Gastroesophageal sphincter (tissue), 4 donors: ENCODE measurements at places on chromosomes 6 and 20.

- no peak for ATAC-seq
These were observed 40.0 kb downstream of the REPS1 start for GRCh38 chr6:138948004-138948403.

DNA sequence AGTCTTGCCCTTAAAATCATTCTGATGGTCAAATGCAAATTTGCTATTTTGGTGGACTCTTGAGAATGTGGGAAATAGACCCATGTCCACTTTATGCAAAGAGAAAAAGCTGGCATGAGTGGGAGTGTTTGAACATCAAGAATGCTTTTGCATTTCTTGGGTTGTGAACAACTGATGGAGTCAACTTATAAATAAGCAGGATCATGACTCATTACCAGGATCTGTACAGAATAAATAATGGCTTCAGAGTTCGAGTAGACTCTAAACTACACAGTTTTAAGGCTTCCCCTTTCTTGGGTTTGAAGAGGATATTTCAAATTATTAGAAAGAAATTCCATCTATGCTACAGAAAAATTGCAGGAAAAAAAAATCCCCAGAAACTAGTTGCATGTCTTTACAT lies 195.5 kb downstream of the EYA4 start:
- ATAC-seq: no peak

DNA sequence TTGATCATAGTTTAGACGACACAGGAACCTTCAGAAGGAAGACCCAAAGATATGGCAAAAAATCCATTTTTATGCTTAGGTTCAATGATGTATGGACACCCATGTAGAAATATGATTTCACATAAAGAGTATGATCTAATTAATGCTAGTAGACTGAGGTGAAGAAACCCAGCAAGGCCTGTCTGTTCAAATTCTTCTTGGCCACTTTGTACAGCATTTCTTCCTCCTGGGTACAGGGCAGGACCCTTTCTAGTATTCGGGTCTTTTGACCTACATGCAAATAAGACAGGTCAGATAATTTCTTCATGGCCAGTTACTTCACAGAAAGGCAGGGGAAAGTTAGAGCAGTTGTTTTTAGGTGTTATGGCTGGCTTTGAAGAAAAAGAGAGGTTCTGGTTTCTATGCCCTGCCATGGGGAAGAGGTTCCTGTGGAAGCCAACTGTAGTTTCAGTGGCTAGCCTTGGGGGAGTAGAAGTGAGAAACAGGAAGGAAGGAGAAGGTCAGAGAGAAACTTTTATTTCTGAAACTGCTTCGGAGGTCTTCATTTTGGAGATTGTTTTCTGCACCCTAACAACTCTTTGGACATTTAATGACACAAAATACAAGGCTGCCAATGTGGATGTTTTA lies 208.3 kb downstream of the PTPRK start:
- ATAC-seq: no peak

GRCh38 chr6:134009876-134010275 lies 42.5 kb downstream of the SLC2A12 start:
- ATAC-seq: no peak

DNA sequence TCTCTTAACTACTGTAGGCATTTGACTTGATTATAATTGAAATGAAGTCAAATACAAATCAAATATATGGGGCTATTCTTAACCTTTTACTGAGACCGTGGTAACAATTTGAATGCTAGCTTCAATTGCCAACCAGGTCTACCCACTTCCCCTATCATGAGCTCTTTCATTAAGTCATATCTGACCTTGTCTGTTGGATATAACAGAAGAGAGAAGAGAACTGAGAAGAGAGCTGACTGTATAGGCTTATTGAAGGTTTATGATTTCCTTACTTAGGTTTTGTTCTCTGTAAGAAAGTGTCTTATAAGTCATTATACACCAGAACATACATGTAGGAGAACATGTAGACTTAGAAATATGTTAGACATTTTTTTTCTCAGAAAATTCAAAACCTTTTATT lies 549.4 kb downstream of the COL12A1 start:
- no peak for ATAC-seq

DNA sequence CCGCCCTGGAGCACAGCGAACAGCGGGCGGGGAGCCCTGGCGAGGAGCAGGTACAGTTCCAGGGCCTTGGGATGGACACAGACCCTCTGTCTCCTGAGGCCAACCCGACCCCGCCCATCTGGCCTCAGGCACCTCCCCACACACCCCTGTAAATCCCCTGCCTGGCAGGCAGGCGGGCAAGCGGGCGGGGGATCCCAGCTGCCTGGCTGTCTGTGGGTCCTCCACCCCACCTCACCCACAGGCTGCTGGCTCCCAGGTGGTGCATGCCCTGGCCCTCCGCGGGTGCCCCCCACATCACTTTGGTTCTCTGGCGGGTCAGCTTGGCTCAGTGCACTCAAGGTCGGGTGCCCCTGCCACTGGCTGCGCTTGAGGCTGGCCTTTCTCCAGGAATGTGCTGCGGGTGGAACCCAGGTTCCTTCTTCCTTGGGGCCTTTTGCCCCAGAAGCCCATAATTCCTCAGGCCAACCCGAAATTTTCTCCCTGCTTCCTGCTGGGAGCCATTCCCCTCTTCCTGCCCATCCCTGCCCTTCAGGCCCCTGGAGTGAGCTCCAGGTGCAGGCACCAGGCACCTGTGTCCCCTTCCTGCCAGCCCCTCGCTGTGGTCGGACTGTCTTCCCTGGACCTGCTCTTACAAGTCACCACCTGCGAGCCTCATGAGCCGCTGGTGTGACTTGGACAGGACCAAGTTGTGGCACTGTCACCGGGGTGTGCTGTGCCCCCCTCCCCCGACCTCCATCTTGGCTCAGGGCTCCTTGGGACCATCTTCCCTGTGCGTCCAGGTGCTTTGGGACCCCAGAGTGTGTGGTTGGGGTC lies 5.3 kb upstream of the TNFRSF6B start:
- ATAC-seq: no peak
